Activated CD8-positive, alpha-beta memory T cell treated with anti-CD3 and anti-CD28 coated beads for 1 hour (primary cell): ENCODE measurements at places on chromosomes 4 and X.

DNA sequence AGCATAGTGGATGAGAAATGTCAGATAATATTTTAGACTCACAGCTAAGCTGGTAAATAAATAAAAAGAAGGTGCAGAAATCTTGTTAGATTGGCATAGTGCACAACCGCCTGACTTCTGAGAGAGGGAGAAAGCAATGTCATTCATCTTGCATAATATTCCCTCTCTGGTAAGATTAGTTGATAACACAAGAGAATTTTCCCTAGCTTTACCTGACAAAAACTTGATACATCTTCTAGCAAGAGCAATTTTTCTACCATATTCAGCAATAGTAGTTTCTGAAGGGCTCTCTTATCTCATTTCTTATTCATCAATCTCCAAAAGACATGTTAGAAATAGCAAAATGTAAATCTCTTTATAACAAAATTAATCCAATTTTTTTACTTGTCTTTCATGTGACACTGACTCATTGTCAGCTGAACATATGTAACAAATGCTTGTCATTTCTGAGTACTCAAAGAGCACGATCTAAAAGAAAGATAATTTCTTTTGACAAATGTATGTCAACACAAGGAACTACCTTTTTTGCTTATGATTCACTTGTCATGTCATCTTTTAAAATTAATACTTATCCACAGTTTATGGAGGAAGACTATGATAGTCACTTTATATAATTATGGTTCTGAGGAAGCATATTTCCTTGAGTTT lies 240.0 kb downstream of the ARAP2 start:
- no peak for DNase-seq

- no peak for DNase-seq
These were observed 348.2 kb downstream of the FBXW7 start for GRCh38 chr4:152187693-152188092.

DNA sequence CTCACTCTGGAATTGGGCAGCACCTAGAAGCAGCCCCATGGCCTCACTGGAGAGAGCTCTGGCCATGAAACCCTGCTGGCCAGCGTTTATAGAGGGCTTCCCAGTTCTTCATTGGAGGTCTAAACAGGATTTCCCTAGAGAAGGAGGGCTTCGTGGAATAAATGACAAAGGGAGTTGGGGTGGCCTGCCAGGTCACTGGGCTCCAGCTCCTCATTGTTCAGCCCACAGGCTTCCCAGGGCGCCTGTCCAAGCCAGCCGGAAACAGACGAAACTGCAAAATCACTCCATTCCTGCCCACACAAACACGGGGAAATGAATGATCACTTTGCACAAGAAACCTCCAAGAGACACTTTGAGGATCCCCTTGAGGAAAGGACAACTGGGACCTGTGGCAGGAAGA lies 189.7 kb downstream of the TSPAN5 start:
- no peak for DNase-seq

GRCh38 chrX:127190381-127190780 lies 370.9 kb downstream of the PRR32 start:
- DNase-seq = no peak

DNA sequence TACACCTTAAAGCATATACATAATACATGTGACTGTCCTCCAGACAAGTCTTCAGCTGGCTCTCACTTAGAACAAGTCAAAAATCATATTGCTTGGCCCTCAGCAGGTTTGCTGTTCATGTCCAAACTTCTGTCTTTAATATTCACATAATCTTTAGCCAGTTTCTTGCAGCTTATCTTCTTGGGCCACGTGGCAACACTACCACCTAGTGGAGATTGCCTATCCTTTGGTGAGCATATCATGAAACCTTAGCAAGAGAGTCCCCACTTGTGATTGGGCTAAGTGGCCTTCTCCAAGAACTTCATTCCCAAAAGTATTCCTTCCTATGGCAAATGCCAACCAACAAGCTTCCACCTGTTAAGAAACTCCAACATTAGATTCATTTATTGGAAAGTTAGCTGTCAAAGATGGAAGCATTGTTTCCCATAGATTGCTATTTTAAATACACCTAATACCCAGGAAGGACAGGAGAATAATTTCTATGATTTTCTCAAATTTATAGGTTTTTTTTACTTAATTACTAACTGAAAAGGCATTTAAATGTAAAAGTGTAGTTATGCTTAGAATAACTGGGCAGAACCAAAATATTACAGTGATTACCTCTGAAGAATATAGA lies 231.9 kb upstream of the INTU start:
- DNase-seq = no peak

GRCh38 chr4:36198068-36198808 lies 46.1 kb downstream of the ARAP2 start:
- no peak for DNase-seq

DNA sequence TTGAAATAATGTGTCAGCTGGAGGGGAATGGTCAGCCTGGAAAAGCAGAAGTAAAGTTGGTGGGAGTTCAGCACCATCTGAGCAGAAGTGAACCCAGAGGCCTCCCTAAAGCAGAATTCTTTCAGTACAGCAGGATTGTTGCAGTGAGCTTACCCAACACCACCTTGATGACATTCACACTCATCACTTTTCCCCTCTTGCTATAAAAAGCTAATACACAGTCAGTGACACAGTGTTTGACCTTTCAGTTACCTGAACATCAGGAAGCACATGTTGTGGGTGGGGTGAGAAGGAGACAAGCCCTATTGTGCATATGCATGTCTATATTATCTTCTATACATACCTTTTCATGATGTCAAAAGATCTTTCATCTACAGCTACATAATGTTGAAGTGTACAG lies 624.7 kb upstream of the ZFP42 start:
- no peak for DNase-seq

GRCh38 chr4:82989575-82990429 lies 20.8 kb downstream of the LIN54 start:
- DNase-seq = no peak

DNA sequence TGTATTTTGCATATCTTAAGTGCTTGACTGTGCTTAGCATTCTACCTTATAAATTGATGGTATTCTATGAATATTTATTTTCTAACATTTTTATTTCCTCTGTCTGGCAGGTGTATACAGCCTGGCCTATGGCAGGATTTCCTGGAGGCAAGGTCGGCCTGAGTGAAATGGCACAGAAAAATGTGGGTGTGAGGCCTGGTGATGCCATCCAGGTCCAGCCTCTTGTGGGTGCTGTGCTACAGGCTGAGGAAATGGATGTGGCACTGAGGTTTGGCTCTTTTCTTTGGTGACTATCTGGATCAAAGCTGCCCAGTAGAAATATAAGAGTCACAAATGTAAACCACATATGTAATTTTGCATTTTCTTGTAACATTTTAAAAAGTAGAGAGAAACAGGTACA lies 6.5 kb upstream of the NUDT6 start:
- no peak for DNase-seq
